ENCODE measurements at places on chromosomes 6 and 20.

DNA sequence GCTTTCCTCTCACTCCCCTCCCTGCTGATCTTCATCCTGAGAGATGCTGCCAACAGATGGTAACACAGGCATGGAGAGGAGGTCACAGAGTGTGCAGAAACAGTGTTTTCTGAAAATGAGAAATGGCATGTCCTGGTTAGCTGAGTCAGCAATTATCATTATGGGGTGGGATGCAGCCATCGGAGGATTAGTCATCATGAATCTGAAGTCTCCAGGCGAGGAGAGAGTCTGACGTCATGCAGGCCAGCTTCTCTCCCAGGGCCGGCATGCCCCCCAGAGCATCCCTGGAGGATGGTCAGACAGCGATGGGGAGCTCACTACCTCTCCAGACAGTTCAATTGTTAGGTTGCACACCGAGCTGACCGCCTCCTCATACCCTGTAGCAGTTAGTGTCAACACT, 4.7 kb upstream of the GTSF1L start:
- no peak for DNase-seq

- DNase-seq, result no peak
These were observed 195.7 kb downstream of the CENPW start for GRCh38 chr6:126535595-126535994.

DNA sequence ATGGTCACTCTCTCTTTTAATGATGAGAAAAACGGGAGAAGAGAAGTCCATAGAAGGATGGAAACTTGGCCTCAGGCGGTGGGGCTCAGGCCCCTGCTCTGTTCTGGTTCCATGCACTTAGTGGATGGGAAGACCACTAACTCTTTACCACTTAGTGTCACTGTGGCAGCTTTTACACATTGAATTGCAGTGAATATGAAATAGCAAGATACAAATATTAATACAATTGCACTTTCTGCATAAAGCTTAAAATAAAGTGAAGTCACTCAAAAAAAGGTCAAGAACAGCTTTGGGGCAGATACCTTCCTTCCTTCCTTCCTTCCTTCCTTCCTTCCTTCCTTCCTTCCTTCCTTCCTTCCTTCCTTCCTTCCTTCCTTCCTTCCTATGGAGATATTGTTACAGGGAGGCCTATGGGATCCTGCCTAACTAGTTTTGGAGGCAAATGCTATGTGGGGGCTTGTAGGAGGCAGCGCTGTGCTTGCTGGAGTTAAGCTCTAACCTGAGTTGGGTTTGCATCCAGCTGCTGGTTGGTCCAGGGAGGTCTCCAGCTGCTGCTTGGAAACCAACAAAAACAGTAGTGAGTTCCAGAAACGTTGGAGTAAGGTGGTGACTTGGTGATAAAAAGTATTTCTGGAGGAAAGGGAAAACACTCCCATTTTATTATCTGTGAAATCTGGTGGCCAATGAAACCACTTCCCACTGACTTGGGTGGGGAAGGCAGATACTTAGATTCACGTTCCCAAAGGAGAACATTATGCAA, 62.3 kb upstream of the NKX2-2 start:
- DNase-seq, result no peak

DNA sequence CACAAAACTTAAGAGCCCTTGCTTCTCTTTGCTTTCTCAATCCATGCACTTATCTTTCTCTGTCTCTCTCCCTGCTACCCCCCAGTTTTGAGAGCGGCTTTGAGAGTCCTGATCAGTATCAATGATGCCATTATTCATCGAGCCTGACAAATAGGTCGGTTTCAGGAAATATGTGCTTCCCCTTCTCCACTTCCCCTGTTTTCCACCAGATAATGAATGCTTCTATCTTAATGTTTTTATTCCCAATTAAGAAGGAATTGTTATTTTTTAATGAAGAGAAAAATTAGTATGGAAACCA, 117.7 kb downstream of the KIF13A start:
- DNase-seq, result no peak

DNA sequence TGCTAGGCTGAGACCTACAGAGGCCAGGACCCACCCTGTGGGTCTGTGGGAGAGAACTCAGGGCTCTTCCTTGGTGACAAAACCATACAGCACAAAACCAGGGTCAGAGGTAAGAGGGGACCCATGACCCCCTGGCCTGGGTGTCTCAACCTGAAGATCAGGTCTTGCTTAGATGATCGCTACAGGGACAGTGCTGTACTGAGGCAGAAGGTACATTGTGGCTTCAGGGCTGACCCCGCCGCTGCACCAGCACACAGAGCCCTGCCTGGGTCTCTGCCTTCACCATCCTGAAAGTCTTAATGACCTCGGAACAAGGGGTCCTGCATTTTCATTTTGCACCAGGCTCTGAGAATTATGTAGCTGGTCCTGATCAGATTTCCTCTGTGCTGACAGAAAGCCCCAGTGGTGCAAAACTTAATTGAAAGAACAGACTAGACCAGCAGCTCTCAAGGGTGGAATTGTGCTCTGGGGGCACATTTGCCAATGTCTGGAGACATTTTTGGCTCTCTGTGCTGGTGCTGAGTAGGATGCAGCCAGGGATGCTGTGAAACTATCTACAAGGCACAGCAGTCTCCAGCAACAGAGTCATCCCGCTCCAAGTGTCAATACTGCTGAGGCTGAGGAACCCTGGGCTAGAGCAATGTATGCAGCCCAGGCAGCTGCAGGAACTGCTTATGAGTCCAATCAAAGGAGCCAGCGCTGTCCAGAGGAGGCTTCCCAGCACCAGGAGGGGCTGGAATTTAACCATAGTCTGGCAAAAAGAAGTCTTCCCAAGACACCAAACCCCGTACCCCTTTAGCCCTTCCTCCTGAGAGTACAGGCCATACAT, 254.9 kb downstream of the ERMARD start:
- DNase-seq, result no peak

GRCh38 chr6:156562019-156562418, 215.2 kb upstream of the ARID1B start:
- DNase-seq, result no peak

GRCh38 chr6:137497721-137498463, 3.7 kb upstream of the OLIG3 start:
- no peak for DNase-seq

- DNase-seq, result no peak
These were observed 13.4 kb upstream of the CTNNBL1 start for GRCh38 chr20:37680420-37680819.

GRCh38 chr6:42898891-42899361, 16.9 kb upstream of the PTCRA start:
- DNase-seq, result peak; percentile 71

DNA sequence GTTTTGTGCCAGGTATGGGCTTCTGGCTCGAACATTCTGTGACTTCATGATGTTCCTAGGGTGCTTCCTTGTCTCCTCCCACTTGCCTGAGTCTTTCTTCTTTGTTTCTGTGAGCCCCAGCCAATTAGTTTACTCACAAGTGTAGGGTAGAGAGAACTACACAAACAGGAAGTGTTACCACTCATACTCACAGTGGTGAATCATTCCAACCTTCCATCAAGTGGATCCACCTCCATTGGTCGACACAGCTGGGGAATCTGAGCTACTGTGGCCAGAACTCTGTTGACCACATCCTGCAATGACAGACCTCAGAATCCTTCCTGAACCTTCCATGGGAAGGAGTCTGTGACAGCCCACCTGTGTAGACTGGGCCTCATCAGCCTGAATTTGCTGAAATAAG, 76.8 kb downstream of the UNC5CL start:
- peak; percentile 85 for DNase-seq

DNA sequence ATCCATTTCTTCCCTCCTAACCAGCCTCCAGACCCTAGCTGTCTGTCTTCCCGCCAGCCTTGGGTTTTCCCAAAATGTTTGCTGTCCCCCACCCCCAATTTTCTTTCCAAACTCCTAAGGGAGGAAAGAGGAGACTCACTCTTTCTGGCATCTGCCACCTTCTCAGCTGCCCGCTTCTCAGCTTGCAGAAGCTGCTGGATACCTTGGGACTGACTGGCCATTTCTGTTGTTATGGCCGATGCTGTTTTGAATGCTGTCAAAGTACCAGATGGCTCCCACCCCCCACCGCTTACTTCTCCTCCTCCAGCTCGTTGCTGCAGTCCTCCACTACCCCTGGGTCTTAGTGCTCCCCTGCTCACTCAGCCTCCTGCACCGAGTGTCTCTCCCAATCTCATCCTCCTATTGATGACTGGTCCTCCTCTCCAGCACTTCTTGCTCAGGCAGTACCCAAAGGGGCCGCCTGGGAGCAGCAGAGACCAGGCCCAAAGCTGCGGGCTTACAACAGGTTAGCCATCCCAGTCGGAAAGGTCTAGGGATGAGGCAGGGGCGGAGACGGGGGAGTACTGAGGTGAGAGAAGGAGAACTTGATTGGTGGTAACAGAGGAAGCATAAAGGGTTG, at the start of gene ATP6V1G2:
ATP6V1G2 (minus strand) TSS at position 270 of the 619 bp plus-strand sequence; CDS start at position 221, 49 bp downstream.
- peak; percentile 94 for DNase-seq

- DNase-seq, result no peak
These were observed 987.5 kb downstream of the HACE1 start for GRCh38 chr6:103872233-103872632.

- no peak for DNase-seq
These were observed 123.1 kb downstream of the GRIK2 start for GRCh38 chr6:101516578-101516977.

DNA sequence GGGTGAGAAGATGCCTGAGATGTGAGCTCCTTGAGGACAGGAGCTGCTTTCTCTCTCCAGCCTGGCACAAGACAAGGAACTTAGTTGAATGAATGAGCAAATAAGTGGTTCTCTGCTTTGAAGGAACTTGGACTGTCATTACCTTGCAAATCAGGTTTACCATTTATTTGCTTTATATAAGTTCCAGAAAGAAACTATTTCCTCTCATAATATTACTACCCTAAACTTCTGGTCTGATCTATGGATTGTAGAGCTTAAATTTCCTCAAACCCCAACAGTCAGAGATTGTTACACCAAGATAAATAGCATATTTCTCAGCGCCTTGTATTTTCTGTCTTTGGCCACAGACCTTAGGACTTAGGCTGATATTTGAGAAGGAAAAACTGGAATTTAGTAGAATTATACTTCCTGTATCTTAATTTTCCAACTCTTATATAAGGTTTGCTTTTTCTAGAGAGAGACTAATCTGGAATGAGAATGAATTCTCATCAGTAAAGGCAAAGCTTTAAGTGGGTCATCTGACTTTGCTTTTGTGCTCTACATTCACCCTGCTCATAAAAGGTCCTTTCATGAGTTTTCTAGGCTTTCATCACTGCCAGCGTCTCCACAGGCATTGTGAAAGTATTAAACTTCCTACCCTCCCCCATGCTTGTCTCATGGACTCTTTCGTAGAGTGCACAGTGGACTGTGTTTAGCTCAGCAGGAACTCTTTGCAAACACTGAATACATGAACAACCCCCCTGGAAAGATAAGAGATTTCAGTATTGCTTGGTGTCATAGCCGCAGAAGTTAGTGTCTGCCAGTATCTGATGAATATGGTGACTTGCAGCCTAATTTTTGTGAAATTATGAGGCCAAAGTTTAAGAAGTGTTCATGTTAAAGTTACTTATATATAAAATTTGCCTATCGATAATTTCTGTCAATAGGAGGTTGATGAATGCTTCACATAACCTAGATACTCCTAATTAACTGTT, 74.0 kb downstream of the PTPRA start:
- peak; percentile 19 for DNase-seq

DNA sequence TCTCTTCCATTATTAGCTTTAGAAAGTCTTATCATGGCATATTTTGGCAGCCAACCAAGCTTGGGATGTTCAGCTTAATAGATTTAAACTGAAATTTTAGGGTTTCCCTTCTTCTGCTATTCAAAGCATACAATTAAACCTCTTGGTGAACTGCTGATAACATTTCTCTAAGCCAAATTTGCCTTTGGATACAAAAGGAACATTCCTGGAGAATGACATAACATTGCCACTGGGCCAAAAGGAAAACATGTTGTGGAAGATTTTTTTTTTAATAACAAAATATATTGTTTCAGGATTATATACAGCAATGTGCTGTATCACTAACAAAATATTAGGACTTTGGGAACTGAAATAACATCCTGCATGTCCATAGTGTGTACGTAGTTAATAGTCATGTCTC, 215.1 kb upstream of the TBX18 start:
- no peak for DNase-seq

GRCh38 chr20:31967830-31968249, at the start of gene XKR7:
XKR7 (plus strand) TSS chr20:31968151; CDS start chr20:31968176, 25 bp downstream.
- no peak for DNase-seq

DNA sequence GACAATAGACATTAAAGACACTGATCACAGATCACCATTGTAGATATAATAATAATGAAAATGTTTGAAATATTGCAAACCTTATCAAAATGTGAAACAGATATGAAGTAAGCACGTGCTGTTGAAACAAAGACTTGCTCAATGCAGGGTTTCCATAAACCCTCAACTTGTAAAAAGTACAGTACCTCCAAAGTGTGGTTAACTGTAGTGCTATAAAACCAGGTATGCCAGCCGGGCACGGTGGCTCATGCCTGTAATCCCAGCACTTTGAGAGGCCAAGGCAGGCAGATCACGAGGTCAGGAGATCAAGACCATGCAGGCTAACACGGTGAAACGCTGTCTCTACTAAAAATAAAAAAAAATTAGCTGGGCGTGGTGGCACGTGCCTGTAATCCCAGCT, 96.6 kb downstream of the ZFAND3 start:
- no peak for DNase-seq

DNA sequence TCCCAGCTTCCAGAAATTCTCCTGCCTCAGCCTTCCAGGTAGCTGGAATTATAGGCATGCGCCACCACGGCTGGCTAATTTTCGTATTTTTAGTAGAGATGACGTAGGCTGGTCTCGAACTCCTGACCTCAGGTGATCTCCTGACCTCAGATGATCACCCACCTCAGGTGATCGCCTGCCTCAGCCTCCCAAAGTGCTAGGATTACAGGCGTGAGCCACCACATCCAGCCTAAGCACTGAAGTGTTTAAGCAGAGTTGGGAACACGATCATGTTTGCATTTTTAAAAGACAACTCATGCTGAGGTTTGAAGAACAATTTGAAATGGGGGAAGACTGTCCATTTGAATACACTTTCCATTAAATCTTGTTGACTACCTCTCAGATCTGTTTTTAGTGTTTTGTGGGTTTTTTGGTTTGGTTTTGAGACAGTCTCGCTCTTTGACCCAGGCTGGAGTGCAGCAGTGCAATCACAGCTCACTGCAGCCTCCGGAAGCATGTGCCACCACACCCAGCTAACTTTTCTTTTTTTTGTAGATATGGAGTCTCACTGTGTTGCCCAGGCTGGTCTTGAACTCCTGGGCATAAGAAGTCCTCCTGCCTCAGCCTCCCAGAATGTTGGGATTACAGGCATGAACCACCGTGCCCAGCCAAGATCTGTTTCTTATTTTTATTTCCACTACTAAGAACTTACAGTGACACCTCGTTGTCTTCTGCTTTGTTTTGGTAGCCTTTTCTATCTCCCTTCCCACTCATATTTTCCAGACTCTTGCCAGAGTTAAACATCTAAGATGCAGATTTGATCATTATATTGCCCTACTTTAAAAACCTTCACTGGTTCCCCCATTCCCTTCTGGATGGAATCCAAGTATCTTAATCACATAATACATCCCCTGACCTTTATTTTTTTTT, 5.5 kb downstream of the CASP8AP2 start:
- DNase-seq, result peak; percentile 90

GRCh38 chr20:37266940-37267666, 5.5 kb upstream of the GHRH start:
- DNase-seq, result no peak
